ENCODE measurements at places on chromosomes 3 and 15. TPM values are rescaled to one million over a fixed set of nuclear protein-coding genes. Genes with fewer than 3 reads are reported as not detected.
A peak's percentile ranks its signal among the peaks of the same experiment; 100 is the strongest.

- peak; percentile 15 for DNase-seq
These were observed 8.1 kb downstream of the PGBD4 start for GRCh38 chr15:34109797-34110663.

DNA sequence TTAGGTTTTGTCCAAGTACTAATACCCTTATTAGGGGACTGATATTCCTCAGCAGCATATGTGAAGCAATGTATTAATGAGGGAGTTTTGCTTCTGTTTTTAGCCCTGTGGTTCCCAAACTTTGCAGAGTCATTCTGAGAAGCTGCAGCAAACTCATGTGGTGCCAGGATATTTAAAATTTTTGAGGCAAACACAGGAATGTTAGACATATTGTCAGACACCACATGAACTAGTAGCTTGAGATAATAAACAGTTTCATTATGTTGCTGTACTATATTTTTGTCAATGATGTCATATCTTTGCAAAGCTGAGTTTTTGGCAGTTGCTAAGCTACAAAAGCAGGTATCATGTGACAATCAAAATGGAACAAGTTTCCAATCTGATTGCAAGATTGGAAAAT, 36.6 kb downstream of the ATP6V1A start:
- DNase-seq: no peak

TRIM42 gene
- not detected for total RNA-seq

TXNRD3 gene
- 11.4 TPM for total RNA-seq

GPR87 gene
- total RNA-seq: not detected

STXBP5L gene
- 0.34 TPM for total RNA-seq
